ENCODE measurements at places on chromosomes 11 and 22.
A peak's percentile ranks its signal among the peaks of the same experiment; 100 is the strongest.

DNA sequence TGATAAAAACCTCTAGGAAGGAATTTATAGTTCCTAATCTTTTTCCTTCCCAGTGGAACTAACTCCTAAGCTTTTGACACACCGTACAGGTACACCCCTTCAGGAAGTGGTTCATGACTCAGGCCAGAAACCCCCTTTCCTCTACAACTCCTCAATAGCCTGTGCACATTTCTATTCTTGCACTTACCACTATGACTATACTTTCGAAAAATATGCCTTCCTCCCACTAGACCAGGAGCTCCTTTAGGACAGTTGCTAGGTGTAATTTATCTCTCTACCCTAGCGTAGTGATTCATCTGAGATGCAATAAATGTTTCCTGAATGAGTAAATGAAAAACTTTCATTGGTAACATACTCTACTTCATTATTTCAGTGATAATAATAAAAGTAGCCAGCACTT, 14.5 kb downstream of the MAP6 start:
- DNase-seq = no peak

- DNase-seq = no peak
Measured at GRCh38 chr11:19862091-19862490, 149.5 kb downstream of the NAV2 start.

GRCh38 chr11:33941637-33942160, 49.8 kb upstream of the LMO2 start:
- no peak for DNase-seq

- DNase-seq = no peak
Measured at GRCh38 chr11:112156956-112157766, 6.7 kb downstream of the IL18 start.

GRCh38 chr22:20998411-20999336, 3.2 kb downstream of the THAP7 start:
- no peak for DNase-seq

- DNase-seq = no peak
Measured at GRCh38 chr11:44418456-44418830, 108.5 kb upstream of the ALX4 start.

- DNase-seq = no peak
Measured at GRCh38 chr11:32586576-32587190, 3.1 kb downstream of the EIF3M start.

- no peak for DNase-seq
Measured at GRCh38 chr11:26473216-26474194, 98.6 kb downstream of the MUC15 start.

- no peak for DNase-seq
Measured at GRCh38 chr11:32796425-32796824, 2.0 kb upstream of the CCDC73 start.

- peak; percentile 2 for DNase-seq
Measured at GRCh38 chr11:7143908-7144307, 55.1 kb downstream of the RBMXL2 start.

GRCh38 chr22:20728523-20729190, 45.3 kb upstream of the SERPIND1 start:
- no peak for DNase-seq

DNA sequence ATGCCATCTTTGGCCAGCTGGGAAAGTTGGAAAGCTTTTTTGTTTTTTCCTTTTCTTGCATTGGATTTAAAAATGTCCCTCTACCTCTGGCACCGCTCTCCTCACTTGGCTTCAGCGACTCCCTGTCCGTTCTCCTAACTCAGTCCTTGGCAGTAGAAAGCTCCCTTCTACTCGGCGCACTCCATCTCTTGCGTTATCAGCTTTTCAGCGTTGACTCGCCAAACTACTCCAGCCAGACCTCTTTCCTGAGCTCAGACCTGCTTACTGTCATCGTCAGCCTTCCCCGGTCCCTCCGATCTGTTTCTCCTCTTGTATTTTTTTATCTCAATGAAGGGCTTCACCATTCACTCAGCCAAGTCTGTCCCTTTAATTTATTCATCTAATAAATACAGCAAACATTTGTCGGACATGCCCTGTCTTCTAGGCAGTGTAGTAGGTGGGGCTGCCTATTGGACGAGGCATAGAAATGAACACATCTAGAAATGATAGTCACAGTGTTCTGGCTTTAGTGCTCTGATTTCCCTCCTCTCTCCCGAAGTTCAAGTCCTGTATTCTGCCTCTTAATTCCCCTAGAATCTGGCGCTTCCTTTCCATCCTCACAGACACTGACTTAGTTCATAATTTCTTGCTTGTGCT, 839 bp downstream of the CEP164 start:
- peak; percentile 2 for DNase-seq

GRCh38 chr11:127462065-127462344, 461.4 kb upstream of the KIRREL3 start:
- no peak for DNase-seq

DNA sequence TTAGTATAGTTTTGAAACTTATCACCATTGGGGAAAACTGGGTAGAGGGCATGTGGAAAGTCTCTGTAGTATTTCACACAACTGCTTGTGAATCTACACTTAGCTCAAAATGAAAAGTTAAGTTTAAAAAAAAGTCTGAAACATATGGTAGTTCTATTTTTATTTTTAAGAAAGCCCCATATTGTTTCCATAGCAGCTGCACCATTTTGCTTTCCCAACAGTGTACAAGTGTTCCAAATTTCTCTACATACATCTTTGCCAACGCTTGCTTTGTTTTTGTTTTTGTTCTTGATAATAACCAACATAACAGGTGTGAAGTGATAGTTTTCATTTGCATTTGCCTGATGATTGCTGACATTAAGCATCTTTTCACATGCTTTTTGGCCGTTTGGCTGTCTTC, 445.2 kb downstream of the FAM181B start:
- DNase-seq = no peak

GRCh38 chr11:132358573-132358953, 988.1 kb downstream of the NTM start:
- no peak for DNase-seq

DNA sequence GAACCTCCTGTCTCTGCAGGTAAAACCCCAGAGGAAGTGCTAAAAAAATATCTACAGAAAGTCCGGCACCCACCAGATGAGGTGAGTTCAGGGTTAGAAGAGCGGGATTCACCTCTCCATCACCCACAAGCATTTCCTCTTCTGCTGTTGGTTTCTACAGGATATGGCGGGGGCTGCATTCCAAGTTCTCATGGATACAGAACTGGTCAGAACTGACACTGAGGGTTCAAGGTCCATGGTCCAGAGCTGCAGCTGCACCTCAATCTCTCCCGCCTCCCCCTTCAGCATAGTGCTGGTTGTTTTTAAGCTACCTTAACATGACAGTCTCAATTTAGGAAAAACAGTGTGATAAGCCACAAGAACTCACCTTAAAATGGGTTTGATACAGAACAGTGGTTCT, 19.2 kb downstream of the DTX4 start:
- no peak for DNase-seq

All from NCI-H2029 treated with DMSO at 0.1 percent for 48 hours (cell line).